ENCODE measurements at places on chromosomes 5 and 9.
A peak's percentile ranks its signal among the peaks of the same experiment; 100 is the strongest.

- DNase-seq: no peak
Observed at GRCh38 chr5:37054391-37054790, 177.8 kb downstream of the NIPBL start.

DNA sequence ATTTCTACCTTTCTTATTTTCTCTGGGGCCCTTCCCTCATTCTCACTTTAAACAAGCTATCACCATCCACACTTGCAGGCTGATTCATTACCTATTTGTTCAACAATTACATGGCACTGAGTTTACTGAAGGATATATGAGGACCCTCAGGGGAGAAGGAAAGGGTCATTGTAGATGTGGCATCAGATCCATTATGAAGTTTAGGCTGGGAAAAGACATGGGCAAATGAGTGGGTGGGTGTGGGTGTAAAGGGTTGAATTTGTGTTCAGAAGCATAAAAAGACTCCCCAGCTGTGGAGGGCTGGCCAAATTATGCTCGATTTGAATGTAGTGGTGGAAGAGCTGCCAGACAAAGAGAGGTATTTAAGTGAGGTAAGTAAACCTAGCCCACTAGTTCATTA, 55.9 kb upstream of the MTAP start:
- DNase-seq: no peak

GRCh38 chr5:115578657-115579056, 23.6 kb downstream of the TICAM2 start:
- no peak for DNase-seq

DNA sequence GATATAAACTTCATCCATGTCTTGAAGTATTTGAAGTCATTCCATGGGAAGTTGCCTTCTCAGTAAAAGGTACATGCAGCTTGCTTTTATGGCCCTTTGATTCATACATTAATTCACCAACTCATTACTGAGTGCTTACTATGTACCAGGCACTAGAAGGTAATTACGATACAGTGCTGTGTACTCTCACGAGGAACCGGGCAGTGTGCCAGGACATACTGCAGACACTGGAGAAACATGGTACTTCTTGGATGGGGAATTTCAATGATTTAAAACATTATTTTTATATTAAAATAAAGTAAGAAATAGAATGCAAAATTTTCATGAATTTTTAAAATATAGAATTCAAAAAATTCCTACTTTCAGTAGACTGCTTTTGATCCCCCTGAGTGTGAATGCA, 71.4 kb upstream of the WDR41 start:
- no peak for DNase-seq

- no peak for DNase-seq
Observed at GRCh38 chr5:61010467-61011454, 65.8 kb downstream of the NDUFAF2 start.

GRCh38 chr5:117812861-117813260, 1175.5 kb downstream of the DTWD2 start:
- no peak for DNase-seq

DNA sequence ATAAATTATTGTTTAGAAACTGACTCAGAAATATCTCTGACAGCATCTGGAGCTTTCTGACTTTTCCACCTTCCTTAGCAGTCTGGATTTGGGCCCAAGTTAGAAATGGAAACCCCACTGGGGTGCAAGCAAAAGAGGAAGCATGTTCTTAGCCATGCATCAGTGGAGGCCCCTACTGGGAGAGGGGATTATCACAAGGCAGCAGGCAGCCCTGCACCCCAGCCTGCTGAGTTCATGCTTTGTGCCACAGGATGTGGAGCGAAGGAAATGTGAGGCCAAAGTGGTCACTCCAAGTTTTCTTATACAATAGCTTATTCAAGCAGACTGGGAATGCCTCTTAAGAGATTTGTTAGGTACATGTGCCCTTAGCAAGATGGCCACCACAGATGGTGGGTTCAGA, 146.5 kb upstream of the TLX3 start:
- peak; percentile 21 for DNase-seq

- DNase-seq: no peak
Observed at GRCh38 chr5:50406877-50407276, 34.2 kb downstream of the EMB start.

GRCh38 chr5:173688703-173689102, 72.3 kb upstream of the BOD1 start:
- DNase-seq: no peak

DNA sequence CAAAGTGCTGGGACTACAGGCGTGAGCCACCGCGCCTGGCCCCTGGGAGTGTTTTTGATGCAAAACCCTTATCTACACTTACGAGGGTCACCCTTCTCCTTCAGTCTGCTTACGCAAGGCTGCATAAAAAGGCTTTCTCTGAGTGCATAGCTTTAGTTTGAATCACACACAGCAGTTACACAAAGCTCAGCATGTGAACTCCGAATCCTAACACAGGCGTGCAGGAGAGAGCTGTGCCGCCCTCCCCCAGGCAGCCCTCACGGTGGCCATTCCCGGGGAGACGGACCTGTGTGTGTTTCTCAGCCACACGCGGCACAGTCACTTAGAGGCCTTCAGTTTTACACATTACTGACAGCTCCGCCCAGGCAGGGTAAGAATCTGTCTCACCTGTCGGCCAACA, 26.7 kb downstream of the EXD3 start:
- no peak for DNase-seq

- DNase-seq: no peak
Observed at GRCh38 chr9:100639854-100640253, 62.0 kb downstream of the CAVIN4 start.

DNA sequence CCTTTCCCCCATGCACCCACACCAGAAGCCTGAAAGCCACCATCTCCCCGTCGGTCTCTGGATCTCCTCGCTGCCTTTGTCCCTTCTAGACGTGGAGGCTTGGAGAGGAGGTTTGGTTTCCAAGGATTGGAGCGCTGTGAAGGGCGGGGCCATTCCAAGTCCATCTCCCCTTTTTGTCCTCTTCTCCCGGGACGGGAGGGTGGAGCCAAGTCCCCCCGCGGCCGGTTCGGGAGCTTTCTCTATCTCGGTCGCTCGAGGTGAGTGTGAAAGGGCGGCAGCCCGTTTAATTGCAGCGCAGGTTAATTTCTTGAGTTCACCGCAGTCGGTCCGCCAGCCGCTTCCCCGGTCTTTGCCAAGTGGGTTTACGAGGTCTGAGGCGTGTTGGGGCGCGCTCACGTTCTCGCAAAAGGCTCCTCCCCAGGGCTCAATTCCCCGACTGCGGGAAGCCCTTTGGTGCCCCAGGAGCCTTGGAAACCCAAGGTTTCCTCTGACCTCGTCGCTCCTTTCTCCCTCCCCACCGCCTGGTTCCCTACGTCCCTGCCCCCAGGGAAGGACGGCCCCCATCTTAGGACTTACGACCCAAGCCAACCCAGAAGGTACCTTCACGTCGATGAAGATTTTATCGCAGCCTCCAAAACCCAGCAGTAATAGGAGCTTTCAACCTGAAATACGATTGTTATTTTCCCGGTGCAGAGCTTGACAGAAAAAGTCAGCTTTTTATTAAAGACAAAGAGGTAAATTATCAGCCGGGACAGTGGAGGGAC, 2.8 kb upstream of the ZNF462 start:
- DNase-seq: no peak

DNA sequence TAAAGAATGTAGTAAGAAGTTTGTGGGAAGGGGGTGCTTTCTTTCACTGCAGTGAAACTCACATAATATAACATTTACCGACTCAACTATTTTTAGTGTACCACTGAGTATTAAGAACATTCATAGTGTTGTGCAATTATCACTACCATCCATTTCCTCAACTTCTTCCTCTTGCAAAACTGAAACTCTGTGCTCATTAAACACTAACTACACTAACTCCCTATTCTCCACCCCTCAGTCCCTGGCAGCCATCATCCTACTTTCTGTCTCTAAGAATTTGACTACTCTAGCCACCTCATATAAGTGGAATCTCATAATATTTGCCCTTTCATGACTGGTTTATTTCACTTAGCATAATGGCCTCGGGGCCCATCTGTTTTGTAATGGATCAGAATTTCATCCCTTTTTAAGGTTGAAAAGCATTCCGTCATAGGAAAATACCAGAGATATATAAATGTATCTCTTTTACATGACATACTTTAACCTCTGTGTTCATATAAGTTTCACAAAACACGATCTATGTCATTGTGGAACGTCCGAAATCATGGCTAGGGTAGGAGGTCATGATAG, 56.3 kb upstream of the DIRAS2 start:
- DNase-seq: no peak

GRCh38 chr5:62312036-62312435, 6.0 kb downstream of the KIF2A start:
- no peak for DNase-seq

- no peak for DNase-seq
Observed at GRCh38 chr9:89638893-89639292, 34.1 kb downstream of the GADD45G start.

DNA sequence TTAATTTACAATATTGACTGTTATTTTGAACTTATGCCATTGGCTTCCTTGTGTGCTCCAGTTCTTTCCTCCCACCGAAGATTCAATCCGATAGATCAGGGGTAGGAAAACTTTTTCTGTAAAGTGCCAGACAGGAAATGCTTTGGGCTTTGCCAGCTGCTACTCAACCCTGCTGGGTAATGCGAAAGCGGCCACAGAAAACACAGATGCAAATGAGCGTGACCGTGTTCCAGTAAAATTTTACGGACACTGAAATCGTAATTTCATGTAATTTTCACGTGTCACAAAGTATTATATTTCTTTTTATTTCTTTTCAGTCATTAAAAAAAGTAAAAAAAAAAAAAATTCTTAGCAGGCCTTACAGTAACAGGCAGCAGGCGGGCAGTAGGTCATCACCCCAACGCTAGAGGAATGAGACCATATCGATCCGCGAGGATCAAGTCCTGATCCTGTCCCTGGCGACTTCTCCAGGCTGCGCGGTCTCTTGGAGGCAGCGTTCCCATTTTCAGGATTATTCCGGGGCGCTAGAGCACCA, 599 bp downstream of the NMRK1 start:
- peak; percentile 72 for DNase-seq

GRCh38 chr5:145743396-145744061, 91.6 kb downstream of the PRELID2 start:
- no peak for DNase-seq

- no peak for DNase-seq
Observed at GRCh38 chr5:151584057-151584937, 6.8 kb downstream of the FAT2 start.

DNA sequence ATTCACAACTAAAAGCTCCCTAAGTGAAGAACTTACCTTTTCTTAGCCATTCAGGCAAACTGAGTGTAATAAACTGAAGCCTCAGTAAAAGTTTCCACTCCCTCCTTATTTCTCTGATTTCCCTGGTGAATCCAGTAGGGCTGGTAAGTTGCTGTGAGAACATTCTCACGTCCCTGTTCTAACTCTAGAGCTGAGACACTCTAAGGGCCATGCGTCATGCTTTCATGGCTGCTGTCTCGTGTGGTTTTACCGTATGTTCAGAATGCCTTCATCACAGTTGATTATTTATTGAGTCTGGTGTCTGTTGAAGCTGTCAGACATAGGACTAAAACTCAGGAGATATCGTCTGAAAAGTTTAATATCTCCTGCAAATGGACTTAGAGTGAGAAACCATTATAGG, 1.3 kb downstream of the OR2S2 start:
- no peak for DNase-seq

DNA sequence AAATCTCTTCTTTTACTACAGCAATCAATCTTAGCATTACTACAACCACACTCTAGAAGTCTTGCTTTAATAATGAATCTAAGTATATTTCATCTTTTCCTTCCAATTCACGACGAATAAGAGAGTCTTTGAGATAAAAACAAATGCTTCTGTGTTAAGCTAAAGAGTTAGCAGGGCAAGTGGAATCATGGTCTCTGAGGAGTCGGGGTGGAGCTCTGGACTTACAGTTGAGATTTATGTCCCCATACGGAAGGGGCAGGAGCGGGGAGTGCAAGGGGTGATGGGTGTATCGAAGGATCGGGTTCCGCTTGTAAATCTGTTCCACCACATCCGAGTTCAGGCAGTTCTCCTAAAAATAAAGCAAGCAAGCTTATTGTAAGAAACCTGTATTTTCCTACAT, 59.0 kb upstream of the RETREG1 start:
- no peak for DNase-seq

DNA sequence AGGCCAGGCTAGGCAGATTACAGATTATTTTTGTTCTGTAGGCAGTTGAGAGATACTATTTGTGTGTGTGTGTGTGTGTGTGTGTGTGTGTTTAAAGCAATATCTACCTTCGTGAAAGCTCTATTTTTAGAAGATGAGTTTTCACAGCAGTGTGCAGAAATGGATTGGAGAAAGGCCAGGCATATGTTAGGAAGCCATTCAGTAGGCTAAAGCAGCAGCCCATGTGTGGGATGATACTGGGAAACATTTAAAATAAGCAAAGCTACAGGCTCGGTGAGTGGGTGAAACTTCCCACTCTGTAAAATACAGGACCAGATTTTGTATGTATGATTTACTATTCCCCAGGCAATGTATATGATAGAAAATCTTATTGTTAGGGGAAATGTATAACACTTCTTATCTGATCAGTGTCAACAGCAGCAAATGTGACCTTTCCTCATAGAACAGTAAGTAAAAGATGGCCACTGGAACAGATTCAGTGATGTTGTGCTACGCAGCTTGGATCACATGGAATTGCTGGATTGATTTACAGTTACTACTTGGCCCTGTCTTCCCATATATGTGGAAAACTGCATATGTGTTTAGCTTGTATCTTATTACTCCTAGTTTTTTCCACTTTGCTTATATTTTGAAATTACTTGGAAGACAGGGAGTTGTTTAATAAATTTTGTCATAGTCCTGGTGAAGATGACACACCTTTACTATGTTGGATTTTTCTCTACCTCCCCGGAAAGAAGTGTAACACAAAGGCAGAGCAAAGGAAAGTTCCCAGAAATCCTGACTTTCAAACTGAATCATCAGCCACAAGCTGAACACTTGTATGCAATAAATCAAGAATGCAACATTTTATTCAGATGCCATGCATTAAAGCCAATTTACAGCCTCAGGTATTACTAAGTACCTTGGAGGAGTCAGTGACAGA, 1077.7 kb upstream of the SEMA6A start:
- DNase-seq: peak; percentile 13

DNA sequence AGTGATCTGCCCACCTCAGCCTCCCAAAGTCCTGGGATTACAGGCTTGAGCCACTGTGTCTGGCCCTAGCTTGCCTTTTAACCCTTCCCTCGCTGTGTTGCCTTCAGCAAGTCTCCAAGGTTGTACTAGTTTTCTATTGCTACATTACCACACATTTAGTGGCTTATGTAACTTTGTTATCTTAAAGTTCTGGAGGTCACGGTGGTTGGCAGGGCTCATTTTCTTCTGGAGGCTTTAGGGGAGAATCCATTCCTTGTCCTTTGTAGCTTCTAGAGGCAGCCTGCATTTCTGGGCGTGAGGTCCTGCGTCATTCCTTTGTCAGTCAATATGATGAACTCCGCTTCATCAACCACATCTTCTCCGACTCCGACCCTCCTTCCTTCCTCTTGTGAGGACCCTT, 2.9 kb upstream of the PRRC2B start:
- DNase-seq: no peak

All from RPMI8226 (cell line).